ENCODE measurements at places on chromosomes 11 and 22.

GRCh38 chr11:719214-720016 lies 13.4 kb downstream of the EPS8L2 start:
- DNase-seq = no peak

DNA sequence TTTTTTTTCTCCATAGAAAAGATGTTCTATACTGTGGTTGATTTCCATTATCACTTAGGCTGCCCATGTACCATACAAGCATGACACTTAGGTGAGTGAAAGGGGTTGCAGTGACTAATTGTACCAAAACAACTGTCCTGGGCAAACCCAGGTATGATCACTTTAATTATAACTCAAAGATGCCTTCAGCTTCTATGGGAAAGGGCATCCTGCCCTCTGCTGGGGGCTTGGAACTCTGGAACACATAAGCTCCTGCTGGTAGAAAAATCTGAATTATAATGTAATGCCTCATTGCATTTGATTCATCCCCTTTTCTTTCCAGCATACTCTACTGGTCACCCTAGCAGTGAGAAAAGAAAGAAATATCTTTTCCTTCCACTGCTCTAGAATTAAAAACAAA lies 206.3 kb downstream of the DDX10 start:
- peak; percentile 17 for DNase-seq

- DNase-seq = no peak
Measured at GRCh38 chr11:86183694-86184093, 60.9 kb upstream of the EED start.

DNA sequence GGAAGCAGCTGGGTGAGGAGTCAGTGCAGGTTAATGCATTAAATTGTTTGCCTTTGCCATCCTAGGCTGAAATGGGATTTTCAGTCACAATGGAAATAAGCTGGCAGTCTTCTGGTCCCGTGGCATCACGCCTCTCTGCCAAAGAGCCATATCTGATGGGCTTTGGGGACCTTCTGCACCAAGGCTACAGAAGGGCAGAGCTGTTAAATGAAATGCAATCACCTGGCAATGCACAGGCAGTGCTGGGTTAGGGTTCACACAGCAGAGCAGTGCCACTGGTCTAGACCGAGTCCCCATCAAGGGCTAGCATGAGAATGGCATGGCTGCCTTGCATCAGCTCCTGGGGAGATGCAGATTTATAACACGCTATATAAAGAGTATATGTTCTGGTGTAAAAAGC lies 749.2 kb downstream of the NTM start:
- no peak for DNase-seq

GRCh38 chr11:117435326-117435725 lies 107.7 kb downstream of the CEP164 start:
- no peak for DNase-seq

DNA sequence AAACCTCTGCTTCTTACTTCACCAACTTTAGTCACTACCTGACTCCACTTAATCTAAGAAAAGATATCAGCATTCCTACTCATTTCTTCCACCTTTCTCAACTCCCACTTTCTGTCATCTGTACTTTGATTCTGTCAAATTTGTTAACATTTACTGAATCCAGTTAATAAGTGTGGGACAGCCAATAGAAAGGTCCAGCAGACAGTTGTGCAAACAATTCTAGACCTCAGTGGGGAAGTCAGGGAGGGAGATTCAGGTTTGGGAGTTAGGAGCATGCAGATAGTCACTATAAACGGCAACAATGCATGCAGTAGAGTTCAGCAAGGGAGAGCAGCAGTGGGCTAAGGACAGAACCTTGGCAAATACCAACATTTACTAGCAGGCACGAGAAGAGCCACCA lies 4.1 kb downstream of the FBXO3 start:
- DNase-seq = no peak
